ENCODE measurements at places on chromosomes 13 and 19. TPM values are rescaled to one million over a fixed set of nuclear protein-coding genes. Genes with fewer than 3 reads are reported as not detected.

DNA sequence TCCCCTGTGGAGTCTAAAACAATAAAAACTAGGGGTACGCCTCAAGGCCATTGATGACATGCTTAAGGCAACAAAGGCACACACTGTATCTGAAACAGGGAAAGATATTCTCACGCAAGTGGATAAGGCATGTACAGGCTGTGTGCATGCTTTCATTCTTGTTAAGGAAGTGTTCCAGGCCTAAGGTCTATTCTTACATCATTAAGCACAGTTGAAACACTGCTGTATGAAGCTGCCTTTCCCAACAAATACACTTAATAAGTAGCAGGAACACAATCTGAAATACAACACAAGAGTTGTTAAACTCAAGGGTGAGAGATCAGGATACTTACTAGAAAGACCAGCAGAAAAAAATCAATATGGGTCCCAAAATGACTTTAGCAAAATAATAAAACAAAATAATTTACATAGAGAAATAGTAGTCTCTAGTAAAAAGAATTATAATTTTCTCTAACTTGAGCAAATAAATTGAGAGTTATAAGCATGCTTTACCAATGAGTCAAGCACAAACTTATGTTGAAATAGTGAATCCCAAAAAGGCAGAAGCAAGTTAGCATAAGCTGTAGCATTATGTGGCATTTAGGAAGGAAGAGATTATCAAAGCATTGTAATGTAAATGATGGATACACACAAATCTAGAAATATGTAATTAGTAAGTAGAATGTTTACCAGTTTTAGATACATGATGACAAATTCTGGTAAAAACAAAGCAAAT lies 796.9 kb downstream of the SLITRK1 start:
- no peak for DNase-seq

The ALKBH6 gene
- 11.6 TPM for total RNA-seq

DNA sequence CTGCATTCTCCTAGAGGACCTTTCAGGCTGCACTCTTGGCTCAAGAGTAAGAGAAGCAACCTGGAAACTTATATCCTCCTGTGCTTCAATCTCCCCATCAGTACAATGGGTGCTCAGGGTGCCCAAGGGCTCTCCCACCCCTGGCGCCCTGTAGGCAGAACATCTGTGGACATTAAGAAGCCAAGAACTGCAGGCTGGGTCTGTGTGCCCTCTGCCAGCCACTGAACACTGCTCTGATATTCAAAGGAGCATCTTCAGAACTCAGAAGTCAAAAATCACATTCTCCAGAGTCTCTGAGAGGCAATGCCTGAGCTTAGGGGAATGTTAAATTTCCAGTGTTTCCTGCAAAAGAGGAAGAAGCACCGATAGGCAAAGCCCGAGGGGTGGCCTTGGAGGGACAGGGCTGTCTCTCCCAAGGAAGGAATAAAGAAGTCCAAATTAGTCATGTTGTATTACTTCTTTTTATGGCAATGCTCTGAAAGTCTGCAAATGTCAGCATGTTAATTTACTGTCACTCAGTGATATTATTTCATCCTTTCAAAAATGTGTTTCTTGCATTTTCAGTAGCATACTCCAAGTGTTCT lies 88.1 kb downstream of the TSHZ3 start:
- DNase-seq, result no peak

The PABPC3 gene
- total RNA-seq, result 0.10 TPM

DNA sequence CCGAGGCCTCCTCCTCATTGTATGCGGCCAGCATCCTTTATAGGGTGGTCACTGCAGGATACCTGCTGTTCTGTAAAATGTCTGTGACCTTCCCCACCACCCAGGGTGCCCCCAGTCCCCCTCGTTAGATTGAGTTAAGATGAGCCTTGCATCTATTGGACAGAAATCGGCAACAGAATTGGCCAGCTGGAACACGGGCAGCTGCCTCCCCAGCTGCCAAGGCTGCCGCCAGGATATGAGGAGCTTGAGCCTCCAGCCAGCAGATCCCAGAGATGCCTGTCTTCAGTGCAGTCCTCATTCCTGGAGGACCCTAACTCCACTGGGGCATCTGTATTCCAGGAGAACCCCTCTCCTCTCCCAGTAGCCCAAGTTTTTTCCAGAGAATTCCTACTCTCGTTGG lies 463.0 kb downstream of the TSHZ3 start:
- DNase-seq, result no peak

GRCh38 chr13:112814905-112815585 lies 125.2 kb downstream of the ATP11A start:
- DNase-seq, result no peak

GRCh38 chr13:24267801-24268200 lies 41.6 kb upstream of the C1QTNF9 start:
- no peak for DNase-seq

GRCh38 chr19:391207-391557 lies 17.8 kb downstream of the C2CD4C start:
- DNase-seq, result no peak

Data from left cardiac atrium (tissue), 4 donors.